Glomerular endothelial cell (primary cell): ENCODE measurements at places on chromosomes 12 and 14.

- DNase-seq: no peak
These were observed 13.0 kb downstream of the TCP11L2 start for GRCh38 chr12:106315523-106315922.

- no peak for DNase-seq
These were observed 70.2 kb downstream of the BTG1 start for GRCh38 chr12:92075425-92075914.

DNA sequence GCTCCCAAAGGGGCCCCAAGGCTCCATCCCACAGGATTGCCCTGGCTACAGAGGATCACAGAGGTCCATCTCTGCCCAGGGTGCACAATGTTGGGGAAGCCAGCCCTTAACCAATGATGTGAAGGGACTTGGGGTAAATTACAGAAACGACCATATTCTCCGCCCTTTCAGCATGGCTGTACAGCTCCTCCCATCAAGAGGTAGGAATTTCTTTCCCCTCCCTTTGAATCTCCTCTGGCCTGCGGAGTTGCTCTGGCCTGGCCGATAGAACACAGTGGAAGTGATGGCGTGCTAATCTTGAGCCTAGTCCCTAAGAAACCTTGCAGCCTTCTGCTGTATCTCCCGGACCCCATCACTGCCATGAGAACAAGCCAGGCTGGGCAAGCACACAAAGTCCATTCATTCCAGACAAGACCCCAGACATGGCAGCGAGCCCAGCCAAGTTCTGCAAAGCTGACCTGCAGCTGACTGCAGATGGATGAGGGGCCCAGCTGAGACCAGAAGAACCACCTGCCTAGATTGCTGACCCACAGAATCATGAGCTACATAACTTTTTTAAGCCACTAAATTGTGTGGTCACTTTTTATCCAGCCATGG, 6.9 kb upstream of the IFI27 start:
- no peak for DNase-seq

- DNase-seq: no peak
These were observed 33.9 kb downstream of the CEP290 start for GRCh38 chr12:88108021-88108420.

DNA sequence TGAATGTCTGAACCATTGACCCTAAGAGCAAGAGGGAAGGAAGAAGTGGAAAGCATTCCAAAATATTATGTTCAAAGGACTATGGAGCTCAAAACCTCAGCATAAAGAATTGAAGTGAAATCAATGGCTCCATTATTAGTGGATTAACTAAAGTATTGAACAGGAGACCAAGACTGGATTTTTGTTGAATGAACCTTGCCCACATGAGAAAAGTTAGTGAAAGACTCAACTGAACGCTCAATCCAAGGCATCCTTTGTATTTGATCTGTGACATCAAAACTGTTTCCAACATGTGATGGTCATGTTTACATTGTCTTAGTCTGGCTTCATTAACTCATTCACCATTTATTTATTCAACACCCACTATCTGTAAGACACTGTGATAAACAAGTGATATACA, 161.0 kb downstream of the CNTN1 start:
- DNase-seq: no peak

DNA sequence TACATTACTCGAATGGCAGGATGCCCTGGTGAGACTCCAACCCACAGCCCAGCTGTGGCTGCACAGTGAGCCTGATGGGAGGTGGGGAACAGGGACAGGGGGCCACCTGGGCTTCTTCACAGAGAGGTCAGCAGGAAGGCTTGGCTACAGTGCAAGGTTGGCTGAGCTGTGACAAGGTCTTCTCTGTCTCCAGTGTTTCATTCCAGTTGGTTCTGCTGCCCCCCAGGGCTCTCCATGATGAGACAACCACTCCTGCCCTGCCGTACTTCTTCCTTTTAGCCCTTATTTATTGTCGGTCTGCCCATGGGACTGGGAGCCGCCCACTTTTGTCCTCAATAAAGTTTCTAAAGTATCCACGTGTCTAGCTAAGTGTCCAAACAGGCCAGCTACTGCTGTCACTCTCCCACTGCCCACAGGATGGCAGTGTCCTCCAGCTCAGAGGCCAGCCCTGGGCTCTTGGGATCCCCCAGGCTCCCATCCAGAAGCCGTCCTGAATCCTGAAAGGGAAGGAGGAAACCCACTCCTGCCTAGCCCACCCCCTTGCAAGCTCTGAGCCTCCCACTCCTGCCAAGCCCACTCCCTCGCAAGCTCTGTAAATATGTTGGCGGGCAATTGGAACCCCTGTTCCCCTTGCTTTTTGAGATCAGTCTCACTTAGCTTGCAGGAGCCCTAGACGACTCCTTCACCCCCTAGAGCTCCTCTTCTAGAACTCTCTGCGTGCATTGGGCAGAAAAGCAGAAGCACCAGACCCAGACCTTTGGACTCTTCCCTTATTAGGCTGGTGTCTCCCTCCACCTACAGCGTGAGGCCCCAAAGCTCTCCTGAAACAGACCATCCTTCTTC, 5.4 kb downstream of the C1QL4 start:
- no peak for DNase-seq

- no peak for DNase-seq
These were observed 147.9 kb downstream of the ETV6 start for GRCh38 chr12:11797317-11797913.

GRCh38 chr14:56759094-56759493, 51.2 kb downstream of the OTX2 start:
- DNase-seq: no peak

DNA sequence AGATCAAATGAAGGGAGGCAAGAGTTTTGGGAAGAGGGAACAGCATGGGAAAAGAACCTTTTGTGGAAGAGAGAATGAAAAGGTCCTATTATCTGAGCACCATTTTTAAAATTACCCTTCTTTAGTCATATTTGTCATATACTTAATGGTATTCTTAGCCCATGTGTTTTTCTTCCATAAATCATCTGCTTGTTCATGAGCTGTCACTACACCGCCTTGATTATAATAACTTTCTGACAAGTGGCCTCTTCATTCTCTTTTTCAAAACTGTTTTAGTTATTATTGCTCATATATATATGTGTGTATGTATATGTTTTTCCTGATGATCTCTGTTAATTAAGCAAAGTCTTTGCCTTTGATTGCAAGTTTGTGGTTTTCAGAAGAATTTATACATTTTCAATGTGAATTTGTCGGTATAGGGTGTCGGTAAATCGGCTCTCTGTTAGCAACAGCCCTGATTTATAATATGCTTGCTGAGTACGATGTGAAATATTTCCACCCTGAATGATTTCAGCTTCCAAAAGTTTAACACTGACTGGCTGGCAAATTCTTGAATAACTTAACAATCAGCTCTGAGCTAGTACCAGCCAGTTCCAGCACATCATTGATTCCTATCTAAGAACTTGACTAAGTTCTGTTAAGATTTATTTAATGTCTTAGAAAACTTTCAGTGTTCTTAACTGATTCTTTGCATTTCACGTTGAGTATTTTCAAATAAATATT, 49.2 kb downstream of the GUCY2C start:
- DNase-seq: no peak

DNA sequence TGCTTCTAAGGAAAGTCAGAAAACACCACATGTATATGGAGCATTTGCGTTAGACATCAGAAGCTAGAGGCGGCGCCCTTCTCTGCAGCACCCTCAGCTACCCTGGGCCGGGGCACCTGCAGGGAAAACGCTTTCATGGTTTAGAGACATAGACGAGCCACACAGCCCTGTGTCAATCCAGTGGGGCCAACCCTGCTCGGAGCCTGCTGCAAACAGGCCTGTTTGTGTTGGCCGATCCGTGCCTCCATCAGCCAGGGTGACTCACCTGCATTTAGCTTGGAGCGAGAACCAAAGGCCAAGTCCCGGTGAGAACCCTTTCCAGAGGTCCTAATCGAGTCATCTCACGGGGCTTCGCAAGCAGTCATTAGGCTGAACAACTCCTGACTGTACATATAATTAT, 19.5 kb upstream of the FZD10 start:
- no peak for DNase-seq

DNA sequence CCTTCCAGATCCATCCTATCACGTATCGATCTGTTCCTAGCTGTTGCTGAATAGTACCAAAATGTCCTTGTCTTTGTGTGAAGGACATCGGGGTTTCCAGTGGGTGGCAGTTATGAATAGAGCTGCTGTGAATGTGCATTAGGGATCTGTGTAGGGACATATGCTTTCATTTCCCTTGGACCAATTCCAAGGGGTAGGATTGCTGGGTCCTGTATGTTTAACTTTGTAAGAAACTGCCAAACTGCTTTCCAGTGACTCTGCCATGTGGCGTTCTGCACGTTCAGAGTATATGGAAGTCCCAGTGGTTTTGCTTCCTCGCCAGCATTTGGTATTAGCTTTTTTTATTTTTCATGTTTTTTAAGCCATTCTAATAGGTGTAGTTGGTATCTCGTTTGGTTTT, 28.6 kb downstream of the PACS2 start:
- DNase-seq: no peak

DNA sequence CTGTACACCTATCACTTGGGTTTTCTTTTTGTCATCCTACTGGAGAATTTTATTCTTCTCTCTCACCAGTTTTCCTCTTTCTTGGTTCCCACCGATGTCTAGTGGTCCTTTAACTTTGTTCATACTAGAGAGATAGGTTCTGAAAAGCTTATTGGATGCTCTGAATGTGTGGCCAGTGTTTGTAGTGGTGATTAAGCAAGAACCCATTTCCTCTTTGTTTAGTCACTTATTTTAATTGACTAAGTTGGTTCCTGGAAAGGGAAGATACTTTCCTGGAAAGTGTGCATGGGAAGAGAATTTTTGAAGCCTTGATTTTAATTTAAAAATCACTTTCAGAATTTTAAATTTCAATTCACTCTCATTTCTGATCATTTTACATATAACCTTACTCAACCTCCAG, 127.2 kb downstream of the OTOGL start:
- DNase-seq: no peak

DNA sequence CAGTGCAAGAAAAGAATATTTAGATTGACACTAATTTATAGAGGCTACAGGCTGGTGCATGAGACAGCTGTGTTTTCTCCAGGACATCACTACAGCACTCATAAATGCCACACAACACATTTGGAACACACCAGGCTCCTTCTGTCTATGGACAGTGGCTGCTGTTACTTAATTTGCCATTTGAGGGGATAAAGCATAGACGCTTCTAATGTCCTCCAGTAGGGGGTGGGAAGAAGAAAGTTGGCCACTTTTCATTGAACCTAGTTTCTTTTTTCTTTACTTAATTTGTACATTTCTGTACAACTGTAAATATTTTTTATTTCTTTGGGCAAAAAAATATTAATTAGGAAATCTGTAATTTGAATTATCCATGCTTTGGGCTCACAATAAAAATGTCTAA, 12.4 kb upstream of the RTN1 start:
- no peak for DNase-seq

GRCh38 chr14:101628471-101628966, 67.2 kb downstream of the DIO3 start:
- DNase-seq: no peak

DNA sequence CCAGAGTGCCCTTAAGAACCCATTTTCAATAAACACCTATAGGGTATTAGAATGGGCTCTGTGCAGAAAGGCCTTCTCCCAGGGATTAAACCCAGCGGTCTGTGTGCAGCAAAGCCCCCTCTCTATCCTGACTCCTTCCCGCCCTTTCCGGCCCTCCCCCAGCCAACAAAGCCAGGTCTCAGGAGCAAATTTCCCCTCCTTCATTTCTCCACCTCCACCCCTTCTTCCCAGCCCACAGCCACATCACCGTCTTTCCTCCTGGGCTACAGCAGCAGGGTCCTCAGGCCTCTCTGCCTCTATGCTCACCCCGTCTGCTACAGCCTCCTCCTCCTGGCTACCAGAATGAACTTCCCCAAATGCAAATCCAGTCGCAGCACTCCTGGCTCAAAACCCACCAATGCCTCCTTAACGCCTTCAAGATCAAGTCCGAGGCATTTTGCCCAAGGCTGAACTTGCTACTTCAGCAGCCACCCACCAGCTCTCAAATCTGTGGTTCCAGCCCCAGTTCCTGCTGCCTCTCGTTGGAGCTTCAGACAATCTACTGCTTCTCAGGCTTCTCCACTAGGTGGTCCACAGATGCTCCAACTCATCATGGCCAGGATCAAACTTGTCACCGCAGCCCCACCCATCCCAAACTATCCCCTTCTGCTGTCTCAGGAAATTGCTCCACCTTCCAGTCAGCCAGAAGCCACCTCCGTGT, 134.8 kb downstream of the BCL11B start:
- DNase-seq: no peak

DNA sequence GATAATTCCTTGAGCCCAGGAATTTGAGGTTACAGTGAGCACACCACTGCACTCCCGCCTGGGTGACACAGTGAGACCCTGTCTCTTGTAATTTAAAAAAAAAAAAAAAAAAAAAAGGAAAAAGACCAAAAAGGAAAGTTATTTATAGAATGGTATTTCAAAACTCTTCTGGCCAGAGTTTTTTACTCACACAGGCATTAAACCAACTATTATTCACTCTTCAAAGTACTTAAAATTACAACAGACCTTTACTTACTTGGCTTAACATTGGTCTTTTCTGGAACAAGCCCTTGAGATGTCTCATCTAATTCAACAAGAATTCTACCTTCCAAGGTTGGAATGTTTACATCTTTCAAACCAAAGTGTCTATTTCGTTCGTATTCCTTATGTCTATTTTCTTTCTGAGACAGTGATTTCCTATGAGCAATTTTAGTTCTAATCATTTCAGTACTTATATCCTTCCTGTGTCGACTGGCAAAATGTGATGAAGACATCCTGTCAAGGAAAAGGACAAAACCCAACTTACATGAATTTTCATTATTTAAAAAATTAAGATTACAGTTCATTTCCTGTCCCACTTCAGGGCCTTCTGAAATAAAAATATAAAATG, 2.6 kb downstream of the DLGAP5 start:
- no peak for DNase-seq

DNA sequence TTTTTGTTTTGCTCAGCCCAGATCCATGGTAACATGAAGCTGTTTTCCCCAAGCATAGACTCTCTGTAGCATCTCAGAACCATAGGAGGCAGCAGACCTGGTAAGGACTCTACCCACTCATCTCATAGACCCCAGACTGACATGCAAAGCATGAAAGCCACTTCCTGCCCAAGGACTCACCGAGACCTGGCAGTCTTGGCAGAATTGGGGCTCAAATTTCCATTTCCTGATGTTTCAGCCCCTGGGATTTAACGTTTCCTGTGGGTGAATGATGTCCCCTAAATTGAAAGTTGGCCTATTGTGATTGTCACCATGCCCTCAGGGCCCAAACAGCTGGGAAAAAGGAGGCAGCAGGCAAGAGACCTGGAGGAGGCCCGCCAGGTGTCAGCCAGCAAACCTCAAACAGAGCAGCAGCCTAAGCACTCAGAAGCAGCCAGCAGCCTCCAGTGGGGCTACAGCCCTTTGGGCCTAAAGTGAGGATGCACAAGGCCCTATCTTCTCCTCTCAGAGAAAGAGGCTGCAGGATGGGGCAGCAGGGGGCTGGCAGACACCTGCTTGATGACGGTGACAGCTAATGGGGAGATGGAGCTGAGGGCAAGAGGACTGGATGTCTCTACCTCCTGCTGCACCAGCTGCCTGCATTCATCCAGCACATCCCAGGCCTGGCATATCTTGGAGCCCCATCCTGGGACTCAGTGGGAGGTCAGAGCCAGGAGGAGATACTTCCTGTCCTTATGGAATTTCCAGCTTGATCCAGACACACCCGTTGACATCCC, 8.5 kb downstream of the KRT85 start:
- DNase-seq: no peak

GRCh38 chr12:106304001-106304421, 1.5 kb downstream of the TCP11L2 start:
- DNase-seq: no peak

GRCh38 chr12:113889891-113890581, 76.1 kb downstream of the RBM19 start:
- DNase-seq: no peak
